Heart left ventricle (tissue), 16 donors: ENCODE measurements at places on chromosomes 6 and 20. TPM values are rescaled to one million over a fixed set of nuclear protein-coding genes. Genes with fewer than 3 reads are reported as not detected.

GRCh38 chr6:165110860-165111259 is 198.5 kb downstream of the C6orf118 start:
- no peak for DNase-seq

- no peak for DNase-seq
Observed at GRCh38 chr6:32369660-32370059, 2.0 kb downstream of the TSBP1 start.

DNA sequence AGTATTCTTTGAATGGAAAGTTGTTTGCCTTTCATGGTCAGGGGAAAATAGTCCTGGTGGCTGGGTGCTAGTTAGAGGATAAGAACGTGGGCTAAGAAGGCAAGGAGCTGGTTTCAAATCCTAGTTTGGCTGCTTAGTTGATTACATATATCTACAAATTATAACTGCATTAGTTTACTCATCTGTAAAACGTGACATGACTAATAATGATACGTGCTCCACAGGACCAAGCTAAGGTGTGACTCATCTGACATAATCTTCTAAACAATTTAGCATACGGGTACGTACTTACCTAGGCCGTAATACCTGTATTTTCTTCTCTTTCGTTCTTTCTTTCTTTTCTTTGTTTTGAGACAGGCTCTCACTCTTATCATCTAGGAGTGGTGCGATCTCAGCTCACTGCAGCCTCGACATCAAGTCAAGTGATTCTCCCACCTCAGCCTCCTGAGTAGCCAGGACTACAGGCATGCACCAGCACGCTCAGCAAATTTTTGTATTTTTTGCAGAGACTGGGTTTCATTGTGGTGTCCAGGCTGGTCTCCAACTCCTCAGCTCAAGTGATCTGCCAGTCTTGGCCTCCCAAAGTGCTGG is 1274.2 kb upstream of the GJE1 start:
- DNase-seq: no peak

DNA sequence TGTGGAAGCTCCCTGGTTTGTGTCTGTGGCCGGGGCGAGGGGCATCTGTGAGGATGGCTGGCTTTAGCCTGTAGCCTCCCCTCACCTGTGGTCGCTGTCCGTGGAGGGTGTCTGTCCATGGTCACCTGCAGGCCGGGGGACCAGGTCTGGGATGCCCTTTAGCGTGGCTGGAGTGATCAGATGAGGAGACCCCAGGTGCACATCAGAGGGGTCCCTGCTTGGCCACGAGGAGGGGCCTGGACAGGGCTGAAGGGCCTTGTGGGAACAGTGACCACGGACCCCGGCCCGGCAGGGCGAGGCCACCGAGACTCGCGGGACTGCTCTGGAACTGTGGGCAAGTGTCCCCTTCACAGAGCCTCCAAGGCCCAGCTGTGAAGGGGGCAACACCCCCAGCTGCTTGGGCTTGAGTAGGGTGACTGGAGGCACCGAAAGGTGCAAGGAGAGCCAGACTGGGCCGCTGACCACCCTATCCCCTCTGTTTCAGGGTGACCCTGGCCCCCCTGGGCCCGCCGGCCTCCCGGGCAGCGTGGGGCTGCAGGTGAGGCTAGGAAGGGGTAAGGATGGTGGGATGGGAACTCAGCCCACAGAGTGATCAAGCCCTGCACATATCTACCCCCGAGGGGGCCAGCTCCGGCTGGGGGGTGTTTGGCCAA is 8.6 kb downstream of the COL9A3 start:
- DNase-seq: no peak

- DNase-seq: no peak
Observed at GRCh38 chr6:85565736-85566135, 27.9 kb downstream of the SNX14 start.

DNA sequence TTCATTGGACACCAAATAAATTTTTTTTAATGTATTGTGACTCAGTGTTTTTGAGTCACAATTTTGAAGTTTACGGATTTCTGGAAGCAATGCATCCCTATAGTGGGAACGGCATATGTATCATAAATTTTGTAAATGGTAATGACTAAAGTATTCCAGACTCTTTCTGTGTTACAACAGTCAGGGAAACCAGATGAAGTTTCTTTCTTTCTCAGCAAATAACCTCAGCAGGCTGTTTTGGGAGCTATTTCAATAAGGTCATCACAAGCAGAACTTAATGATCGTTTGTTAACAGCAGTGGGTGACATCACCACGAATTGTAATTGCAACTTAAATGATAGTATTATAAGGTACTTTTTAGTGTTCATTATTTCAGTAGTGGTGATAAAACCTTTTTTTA is 52.0 kb downstream of the HIVEP1 start:
- no peak for DNase-seq

Gene E2F1
- total RNA-seq: 0.32 TPM

Gene SULF2
- total RNA-seq: 43.0 TPM

DNA sequence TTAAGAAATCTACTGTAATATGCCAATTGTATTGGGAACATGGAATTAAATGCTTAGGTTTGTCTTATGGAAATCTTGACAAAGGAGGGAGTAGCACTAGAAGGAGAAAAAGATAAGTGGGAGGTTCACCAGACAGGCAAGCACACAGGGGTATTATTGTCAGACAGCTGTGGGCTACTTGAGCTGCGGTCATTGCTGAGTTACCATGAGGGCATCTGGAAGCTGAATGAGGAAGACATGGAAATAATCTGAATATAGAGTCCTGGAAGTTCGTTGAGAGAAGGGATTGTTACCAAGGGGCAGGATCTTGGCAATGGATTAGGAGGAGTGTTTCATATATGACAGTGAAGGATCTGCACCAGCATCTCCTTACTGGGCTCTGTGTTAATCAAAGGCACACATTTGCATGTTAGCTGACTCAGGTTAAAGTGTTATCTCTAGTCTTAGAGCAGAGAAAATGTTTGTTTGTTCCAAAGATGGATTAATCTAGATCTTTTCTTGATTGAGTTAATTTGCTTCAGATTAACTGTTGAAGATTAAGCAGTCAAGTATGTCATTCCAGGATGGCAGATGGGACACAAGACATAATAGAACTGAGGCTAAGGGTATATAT is 53.0 kb upstream of the SUPT3H start:
- DNase-seq: no peak

- no peak for DNase-seq
Observed at GRCh38 chr6:43916924-43917877, 147.2 kb downstream of the VEGFA start.

DNA sequence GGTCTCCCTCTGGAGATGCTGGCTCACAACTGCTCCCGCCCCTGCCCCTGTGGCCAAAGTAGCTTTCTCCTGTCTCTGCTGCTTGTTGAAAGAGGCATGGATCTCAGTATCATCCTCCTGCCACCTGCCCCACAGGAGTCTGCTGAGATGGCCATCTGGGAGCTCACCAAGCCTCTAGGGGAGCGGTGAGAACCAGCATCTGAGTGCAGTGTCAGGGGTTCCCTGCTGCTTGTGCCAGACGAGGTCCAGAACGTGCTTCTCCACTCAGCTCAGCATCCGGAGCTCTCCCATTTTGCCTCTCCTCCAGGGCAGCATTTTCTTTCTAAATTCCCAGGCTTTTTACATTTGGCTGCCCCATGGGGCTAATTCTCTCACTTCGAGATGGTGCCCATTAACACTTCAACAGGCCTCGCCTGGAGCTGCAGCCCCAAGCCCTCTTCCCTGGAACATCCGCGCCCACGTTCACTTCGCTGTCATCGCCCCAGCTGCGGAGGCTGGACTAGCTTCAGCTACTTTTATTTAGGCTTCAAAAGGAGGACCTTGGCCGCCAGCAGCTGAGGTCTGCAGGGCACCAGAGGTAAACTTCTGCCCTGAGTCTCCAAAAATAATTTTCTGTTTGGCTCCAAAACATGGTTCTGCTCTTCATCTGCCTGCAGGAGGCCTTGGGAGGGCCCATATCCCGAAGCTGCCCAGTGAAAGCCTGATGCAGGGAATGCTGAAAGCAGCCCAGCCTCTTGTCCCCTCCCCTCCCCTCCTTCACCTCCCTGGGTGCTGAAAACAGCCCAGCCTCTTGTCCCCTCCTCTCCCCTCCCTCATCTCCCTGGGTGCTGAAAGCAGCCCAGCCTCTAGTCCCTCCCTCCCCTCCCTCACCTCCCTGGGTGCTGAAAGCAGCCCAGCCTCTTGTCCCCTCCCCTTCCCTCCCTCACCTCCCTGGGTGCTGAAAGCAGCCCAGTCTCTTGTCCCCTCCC is 25.2 kb upstream of the MLN start:
- peak; percentile 50 for DNase-seq

DNA sequence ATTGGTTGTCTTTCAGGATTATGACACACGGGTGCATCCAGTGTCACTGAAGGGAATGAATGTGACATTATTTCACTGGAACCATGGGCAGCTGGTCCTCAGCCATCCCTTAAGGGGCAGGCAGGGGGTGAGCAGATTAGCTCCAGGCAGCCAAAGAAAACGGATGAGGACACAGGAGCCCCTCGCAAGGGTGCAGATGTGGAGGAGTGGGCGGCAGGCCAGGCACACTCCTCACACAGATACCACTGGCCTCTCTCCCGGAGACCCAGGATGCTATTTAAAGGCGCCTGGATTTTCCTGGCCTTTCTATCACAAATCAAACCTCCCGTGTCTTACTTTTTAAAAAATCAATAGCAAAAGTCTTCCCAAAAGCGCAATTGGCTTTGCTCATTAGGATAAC is 210.4 kb downstream of the TAF4 start:
- no peak for DNase-seq

Gene MMUT
- 42.4 TPM for total RNA-seq

- no peak for DNase-seq
Observed at GRCh38 chr6:16437095-16437494, 198.7 kb downstream of the GMPR start.

GRCh38 chr6:72350296-72350881 is 271.5 kb upstream of the KCNQ5 start:
- DNase-seq: no peak

GRCh38 chr6:27149150-27149549 is 98.4 kb upstream of the PRSS16 start:
- DNase-seq: no peak

Gene PKIB
- total RNA-seq: not detected

Gene BTBD3
- 23.9 TPM for total RNA-seq

Gene C20orf141
- total RNA-seq: not detected

DNA sequence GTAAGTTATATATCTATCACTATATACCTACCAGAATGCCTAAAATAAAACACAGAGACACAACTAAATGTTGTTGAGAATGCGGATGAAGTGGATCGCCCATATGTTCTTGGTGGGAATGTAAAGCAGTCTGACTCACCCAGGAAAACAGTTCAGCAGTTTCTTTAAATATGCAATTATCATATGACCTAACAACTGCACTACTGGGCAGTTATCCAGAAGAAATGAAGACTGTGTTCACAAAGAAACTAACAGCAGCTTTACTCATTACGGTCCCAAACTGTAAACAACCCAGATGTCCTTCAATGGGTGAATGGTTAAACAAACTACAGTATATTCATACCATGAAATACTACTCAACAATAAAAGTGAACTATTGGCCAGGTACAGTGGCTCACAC is 14.3 kb upstream of the ZC3H12D start:
- DNase-seq: no peak

DNA sequence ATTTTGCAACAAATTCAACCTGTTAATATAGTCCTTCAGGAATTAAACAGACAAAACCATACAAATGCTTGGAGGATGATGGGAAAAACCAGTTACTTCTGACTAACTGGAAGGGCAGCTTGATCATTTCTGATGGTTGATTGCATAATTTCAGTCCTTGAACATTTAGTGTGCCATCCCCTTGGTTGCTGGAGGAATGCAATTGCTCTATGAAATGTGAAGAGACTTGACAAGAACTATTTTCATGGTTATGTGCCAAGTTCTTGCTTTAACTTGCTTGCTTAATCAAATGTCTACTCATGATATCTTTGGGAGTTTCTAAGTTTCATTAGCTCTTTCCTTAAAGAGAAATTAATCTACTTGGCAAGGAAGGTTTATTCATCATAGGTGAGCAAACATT is 45.2 kb downstream of the ANKEF1 start:
- no peak for DNase-seq

- no peak for DNase-seq
Observed at GRCh38 chr6:85401186-85402021, 48.5 kb upstream of the NT5E start.
